ENCODE measurements at places on chromosomes 1 and 21.
A peak's percentile ranks its signal among the peaks of the same experiment; 100 is the strongest.

DNA sequence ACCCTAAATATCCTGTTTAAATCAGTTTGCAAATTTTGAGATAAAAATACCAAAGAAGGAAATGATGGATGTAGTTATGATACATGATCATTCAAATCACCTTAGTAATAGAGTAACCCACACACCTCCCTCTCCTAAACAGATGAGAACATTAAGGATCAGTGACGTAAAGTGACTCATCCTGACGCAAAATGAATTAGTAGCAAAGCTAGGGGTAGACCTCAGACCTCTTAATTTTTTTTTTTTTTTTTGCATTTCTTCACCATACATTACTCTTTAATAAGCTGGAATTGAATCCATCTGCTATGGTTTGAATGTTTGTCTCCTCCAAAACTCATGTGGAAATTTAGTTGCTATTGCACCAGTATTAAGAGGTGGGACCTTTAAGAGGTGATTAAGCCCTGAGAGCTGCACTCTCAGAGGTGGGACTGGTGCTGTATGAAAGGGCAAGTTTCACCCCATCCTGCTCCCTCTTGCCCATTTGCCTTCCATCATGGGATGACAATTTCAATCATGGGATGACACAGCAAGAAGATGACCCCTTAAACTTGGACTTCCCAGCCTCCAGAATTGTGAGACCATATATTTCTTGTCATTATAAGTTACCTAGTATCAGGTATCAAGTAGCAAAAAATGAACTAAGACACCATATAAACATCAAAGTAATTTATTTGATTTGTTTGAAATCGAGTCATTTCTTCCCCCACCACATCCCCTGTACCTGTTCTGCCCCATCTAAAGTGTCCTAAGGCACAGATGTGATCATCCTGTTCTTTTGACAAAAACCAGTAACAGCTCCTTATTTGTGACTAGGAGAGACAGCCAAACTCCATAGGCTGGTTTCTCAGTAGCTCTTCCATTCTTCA is 114.6 kb upstream of the DUSP10 start:
- no peak for DNase-seq

- peak; percentile 11 for DNase-seq
Measured at GRCh38 chr1:12230549-12231275, 882 bp downstream of the VPS13D start.

GRCh38 chr1:11806307-11806936 is 431 bp downstream of the CLCN6 start:
- no peak for DNase-seq

DNA sequence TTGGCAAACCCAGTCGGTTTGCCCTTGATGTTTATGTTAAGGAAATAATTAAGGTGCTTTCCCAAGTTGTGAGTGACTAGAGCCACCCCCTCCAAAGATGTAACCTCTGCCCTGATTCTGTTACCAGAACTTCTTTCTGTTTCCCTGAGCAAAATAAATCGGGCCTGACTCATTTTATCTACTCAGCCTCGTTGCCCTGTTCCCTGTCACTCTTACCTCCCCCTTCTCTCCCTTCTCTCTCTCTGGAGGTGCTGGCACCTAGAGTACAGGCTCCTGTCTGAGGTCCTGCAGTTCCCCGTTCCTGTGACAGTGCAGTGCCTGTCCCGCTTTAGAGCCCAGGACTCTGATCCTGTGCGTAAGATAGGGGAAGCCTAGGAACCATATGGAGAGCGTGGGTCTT is 35.4 kb downstream of the CXADR start:
- no peak for DNase-seq

DNA sequence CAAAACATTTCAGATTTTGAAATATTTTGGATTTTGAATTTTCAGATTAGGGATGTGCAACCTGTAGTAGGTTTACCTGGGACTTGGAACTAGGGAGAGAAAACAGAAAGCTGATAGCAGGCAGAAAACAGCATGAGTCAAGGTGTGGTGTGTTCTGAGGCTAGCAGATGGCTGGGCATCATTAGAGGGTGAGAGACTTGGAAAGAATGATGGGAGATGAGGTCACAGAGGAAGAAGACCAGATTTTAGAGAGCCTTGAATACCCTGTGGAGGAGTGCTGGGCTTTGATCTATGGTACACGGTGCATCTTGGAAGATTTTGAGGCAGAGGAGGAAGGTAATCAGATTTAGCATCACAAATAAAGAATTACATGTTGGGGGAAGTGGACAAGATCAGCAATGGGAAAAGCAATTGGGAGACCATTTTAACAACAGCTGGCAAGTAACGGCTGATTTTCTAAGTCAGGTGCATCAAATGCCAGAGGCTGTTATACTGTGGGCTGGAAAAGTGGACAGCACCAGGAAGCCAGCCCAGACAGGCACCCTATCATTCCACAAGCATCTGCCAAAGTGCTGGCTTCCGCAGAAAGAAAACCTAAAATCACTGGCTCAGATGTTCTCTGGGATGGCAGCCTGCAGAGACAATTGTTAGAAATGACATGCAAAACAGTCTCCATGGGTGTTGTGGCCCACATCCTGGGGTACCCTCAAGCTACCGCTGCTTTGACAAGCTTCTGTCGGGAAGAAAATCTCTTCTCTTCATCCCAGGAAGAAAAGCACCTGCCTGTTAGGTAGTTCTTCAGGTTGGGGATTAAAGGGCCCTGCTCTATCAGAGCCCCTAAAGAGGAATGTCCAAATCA is 30.9 kb upstream of the CAMK1G start:
- DNase-seq = no peak

- no peak for DNase-seq
Measured at GRCh38 chr1:218171302-218171893, 113.7 kb upstream of the RRP15 start.

DNA sequence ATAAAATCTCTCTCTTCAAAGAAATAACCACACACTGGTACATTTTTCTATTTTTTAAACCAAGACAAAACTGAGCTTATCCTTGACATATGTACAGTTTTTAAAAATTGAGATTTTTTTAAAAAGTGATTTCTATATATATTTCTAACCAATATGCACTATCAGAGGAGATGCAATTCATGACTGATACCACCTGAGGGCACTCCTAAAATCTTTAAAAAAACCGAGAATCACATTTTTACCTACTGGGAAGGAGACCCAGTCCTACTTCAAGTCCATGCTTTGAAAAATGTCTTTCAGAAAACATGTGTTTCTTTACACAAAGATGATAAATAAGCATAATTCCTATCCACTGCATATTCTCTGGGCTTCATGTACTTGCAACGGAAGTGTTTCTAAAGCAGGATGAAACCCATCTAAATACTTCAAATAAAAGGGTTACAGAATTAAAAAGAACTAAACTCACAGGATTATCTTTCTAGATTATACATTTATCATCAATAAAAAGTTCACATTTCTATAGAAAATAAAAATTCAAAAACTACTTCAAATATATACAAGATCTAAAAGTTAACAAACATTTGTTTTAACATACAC is 98.6 kb downstream of the ENAH start:
- peak; percentile 19 for DNase-seq

DNA sequence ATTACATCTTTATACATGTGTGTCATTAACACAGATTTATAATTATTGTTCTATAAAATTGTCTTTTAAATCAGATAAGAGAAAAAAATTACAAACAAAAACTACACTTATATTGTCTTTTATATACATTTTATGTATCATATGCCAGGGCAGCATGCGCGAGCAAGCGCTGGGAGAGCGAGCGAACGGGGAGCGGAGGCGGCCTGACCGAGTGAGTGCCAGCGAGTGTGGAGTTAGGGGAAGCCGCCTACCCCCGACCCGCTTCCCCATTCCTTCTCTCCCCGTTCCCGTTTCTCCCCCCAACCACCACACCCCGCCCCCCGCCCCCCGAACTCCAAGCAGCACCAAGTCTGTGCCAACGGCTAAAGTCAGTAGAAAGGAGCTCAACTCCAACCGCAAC is 23.0 kb upstream of the SLAMF1 start:
- DNase-seq = no peak

DNA sequence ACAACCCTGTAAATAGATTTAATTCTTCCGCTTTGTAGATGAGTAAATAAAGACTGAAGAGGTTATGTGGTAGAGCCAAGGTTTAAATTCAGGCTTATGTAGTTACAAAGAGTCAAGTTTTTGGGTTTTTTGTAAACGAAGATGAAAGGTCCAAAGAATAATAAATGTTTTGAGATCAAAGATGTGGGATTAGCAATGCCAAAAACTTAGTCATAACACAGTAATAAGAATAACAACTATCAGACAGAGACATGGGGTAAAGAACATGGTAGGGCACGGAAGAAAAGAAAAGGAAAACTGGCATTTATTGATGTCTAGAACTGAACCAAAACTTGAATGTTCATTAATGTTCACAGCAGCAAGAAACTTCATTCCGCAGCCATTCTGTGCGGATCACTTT is 42.9 kb downstream of the EXTL2 start:
- no peak for DNase-seq

DNA sequence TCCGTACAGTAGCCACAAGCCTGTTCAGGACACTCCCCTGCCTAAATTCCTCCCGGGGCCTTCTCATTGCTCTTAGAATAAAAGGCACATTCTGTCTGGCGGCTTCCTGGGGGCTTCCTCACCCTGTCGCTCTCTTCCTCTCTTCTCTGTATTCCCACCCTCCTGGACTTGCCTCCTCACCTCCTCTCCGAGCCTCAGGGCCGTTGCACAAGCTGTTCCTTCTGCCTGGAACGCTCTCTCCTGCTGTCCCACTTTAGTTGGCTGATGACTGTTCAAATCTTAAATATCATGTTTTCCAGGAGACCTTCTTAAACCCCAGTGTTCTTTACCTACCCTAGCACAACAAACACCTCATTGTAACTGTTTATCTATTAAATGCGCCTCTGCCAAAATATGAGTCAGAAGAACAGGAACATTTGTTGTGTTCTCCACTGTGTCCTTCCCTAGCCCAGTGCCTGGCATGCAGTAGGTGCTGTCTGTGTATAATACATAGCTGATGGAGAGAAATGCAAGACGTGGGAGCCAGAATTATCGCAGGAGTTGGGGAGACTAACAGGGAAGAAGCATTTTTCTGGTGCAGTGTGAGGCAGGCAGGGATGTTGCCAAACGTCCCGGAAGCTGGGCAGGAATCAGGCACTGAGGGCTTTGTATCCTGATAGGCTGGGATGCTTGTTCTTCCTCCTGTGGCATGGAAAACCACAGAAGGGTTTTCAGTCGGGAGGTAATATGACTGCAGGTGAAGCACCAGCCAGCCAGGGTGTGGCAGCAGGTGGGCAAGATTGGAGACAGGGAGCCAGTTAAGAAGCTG is 24.1 kb upstream of the THRAP3 start:
- DNase-seq = no peak

DNA sequence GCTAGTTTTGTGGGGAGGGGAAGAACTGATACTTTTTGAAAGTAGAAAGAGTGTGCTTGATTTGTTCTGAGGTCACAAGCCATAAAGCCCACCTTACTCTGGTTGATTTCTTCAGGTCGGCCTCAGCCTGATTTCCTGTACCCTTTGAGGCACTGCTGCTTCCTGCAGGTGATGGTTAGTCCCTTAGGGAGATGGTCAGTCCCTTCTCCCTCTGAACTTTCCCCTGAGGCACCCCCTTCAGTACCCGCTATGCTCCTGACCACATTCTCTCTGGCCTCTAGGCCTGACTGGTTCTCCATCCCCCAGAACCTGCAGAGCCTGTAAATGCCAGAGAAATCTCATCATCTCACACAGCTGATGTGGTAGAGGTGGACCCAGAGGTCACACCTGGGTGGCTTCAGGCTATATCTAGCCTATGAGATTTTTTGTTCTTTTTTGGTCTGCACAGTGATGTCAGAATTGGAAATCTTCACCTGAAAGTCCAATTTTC is 15.0 kb upstream of the ID3 start:
- no peak for DNase-seq

- no peak for DNase-seq
Measured at GRCh38 chr1:234965111-234965510, 163.5 kb downstream of the TOMM20 start.

DNA sequence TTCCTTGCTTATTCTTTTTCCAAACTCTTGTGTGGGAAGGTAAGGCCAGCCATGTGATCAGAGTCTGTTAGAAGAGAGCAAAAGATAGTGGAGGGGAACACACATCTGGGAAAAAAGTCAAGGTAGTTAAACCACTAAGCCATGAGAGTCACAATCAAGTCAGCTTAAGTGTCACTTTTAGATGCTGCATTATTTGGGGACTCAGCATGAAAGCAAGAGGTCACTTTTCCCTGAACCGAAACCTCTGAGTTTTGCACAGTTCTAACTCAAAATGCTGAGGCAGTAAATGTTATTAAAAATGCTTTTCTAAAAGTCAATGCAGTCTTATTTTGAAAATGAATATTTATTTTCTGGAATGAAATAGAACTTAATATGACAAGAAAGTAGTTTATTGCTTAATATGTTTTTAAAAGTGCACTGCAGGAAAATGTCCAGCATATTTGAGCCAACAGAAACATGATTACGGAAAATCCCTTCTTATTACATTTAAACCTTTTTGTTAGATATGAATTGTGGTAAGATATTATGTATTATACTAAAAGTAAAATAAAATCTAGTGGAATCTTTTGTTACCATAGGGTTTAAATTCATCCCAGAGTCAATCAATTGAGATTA is 69.3 kb downstream of the RBM11 start:
- no peak for DNase-seq

DNA sequence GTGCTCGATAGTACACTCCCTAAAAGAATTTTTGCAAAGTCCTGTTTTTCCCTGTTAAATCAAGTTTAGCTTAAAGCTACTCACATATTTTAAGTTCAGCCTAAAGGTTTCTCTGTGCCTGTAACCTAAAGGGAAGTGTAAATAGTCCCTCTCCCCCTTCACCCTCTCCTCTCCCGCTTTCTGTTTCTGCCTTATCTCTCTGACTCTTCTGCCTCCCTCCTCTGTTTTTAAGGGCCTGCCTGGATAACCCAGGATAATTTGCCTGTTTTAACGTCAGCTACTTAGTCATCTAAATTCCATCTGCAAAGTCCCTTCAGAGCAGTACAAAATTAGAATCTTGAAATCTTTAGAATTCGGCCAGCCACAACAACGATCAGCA is 92.6 kb downstream of the NID1 start:
- no peak for DNase-seq

DNA sequence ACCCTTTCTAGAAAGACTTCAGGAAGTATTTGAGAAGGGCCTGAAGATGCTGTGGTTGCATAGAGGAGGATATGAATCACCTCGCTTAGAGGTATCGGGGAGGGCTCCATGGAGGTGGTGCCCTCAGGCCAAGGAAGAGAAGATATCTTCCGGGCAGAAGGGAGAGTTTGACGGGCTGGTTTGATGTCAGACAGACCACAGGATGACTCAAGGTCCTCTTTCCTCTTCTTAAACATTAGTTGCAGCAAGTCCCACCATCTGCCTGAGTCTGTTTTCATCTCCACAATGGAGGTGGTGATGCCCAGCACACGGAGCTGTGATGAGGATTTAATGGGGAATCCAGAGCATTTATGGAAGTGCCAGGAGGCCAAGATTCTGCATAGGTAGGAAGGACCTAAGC is 25.1 kb upstream of the RUNX3 start:
- peak; percentile 33 for DNase-seq

- DNase-seq = peak; percentile 62
Measured at GRCh38 chr1:15430787-15431570, 7.3 kb upstream of the CTRC start.

- DNase-seq = no peak
Measured at GRCh38 chr1:100364697-100365096, 12.4 kb downstream of the CDC14A start.

Data from CD4-positive, alpha-beta memory T cell (primary cell).